ENCODE measurements at places on chromosomes 1 and 21. TPM values are rescaled to one million over a fixed set of nuclear protein-coding genes. Genes with fewer than 3 reads are reported as not detected.

The OMA1 gene
- total RNA-seq, result 71.8 TPM

The CD52 gene
- not detected for total RNA-seq

The CNKSR1 gene
- 8.4 TPM for total RNA-seq

The C1orf115 gene
- total RNA-seq, result 14.3 TPM
